ENCODE measurements at places on chromosomes 5 and 9.

DNA sequence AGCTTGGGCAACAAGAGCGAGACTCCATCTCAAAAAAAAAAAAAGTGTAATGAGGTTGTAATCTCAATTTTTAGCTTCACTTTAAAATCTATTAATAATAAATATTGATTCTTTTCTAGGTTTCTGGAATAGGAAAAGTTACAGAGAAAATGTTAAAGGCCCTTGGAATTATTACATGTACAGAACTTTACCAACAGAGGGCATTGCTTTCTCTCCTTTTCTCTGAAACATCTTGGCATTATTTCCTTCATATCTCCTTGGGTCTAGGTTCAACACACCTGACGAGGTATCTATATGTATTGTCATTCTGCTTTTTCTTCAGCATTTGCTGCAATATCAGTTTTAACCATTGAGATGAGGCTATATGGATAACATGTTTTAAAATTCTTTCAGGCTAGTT is 26.6 kb upstream of the ANKDD1B start:
- no peak for DNase-seq

GRCh38 chr5:89638871-89639270 is 755.9 kb upstream of the MEF2C start:
- no peak for DNase-seq

- DNase-seq: no peak
Observed at GRCh38 chr5:72452515-72453245, 54.5 kb downstream of the ZNF366 start.

- no peak for DNase-seq
Observed at GRCh38 chr5:158549311-158549710, 550.4 kb downstream of the EBF1 start.

DNA sequence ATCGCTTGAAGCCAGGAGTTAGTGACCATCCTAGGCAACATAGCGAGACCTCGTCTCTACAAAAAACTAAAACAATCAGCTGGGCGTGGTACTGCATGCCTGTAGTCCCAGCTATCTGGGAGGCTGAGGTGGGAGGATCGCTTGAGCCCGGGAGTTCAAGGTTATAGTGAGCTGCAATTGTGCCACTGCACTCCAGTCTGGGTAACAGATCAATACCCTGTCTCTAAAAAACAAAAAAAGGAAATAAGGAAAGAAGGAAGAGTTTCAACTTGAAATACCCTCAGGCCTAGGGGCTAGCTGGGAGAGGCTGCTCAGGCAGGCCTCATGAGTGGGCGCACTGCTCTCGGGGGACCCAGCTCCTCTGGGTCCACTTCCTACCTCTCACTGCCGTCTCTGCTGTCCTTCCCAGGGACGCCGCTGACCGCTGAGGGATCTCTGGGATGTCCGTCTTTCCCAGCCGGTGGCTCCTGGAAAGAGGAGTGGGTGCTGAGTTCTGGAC is 56.4 kb downstream of the PRRT1B start:
- no peak for DNase-seq

DNA sequence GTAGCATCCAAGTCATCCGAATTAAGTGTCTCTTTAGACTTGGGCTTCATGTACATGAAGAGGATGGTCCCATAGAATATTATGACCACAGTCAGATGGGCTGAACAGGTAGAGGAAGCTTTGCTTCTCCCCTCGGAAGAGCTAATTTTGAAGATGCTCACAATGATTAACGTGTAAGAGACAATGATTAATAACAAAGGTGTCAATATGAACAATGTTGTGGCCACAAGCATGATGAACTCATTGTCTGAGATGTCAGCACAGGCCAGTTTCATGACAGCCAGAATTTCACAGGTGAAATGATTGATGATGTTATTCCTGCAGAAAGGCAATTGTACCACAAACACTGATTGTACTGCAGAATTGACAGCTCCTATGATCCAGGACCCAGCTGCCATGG is 626 bp downstream of the OR13C2 start:
- DNase-seq: no peak

DNA sequence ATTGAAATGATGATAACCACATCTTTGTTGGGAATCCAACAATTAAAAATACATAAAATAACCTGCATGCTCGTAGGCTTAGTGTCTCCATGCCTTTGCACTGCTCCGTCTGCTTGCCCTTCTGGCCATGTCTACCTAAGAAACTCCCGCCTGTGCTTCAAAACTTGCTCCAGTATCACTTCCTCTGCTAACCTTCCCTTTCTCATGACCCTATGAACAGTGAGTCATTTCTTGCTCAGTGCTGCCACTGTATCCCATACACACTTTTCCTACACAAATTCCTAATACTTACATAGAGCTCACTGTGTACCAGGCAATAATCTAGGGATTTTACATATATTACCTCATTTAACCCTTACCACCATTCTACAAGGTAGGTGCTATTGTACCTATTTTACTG is 33.5 kb downstream of the TMEM245 start:
- DNase-seq: no peak

DNA sequence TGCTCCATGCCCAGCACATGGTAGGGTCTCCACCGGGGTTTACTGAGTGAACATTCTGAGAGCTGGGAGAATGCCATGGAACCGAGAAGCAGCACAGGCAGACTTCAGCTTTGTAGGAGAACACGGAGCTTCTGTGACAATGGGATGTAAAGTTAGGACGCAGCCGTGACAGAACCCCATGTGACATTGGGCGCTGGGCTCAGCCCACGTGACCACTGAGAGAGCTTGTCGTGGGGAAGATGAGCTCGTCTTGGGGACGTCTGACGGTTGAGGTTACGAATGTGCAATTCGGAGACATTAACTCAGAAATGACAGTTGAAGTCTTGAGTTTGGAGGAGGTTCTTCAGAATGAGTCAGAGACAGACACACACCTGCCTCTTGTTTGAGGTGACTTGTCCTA is 13.5 kb downstream of the SDHA start:
- no peak for DNase-seq

DNA sequence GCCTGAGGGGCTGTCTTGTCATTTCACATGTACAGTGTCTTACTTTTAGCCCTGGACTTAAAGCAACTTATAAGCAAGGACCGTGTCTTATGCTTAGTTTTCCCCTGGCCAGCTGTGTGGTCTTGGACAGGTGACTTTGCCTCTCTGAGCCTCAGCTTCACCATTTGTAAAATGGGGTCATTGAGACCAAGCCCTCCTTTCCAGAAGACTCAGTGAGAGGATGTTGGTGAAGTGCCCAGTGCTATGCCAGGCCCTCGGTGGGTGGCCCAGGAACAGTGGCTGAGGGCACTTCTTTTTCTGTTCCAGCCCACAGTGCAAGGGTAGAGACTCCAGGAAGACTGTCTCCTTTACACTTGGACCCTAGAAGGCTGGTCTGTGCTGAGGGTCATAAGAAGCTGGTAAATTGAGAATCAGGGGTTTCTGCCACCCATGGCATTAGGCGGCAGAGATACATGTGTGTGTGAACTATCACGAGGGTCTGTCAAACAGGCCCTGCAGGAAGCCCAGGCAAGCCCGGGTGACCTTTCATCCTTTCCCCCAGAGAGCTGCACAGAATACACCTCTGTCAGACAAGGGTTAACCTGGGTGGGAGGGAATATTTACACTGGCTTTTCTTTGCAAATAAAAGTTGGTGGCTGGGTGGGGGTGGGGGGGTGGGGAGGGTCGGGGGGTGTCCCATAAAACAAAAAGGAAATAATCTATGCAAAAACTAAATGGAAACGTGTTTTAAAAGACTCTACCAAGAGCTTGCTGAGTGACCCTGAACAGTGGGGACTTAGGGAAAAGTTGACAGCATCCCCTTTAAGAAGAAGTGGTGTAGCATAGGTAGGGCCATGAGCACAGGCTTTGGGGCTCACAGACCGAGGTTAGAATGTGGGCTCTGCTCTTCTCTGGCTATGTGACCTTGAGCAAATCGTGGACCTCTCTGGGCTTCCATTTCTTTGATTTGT is 20.4 kb upstream of the KIF12 start:
- no peak for DNase-seq

DNA sequence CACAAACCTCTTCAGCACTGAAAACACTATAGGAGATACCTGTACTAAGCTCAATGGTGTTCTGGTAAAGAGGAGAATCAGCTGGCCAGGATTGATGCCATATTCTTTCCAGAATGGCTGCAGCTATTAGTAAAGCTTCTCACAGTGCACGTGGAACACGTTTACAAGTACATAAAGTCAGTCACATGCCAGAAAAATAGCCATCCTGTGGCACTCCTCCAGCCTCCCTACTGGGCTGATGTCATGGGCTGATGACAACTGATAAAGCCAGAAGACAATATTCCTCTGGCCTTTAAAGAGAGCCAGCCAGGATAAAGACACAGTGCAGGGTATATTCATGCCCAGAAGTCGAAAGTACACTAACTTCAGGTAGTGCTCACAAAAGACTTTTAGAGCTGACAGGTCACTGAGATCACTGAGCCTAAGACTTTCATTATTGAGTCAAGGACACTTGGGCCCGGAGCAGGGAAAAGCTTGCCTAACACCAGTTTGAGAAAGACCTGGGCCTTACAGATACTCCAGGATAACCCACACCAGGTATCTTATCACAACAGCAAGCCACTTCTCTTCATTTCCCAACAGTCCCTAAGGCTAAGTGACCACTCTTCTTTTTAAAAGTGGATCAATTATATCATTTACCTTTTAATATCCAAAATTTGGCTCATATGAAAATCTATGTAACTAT is 29.4 kb downstream of the ABITRAM start:
- DNase-seq: no peak

GRCh38 chr9:7145361-7146069 is 387.7 kb downstream of the KDM4C start:
- DNase-seq: no peak

GRCh38 chr5:169595172-169595820 is 11.7 kb downstream of the SPDL1 start:
- peak; percentile 43 for DNase-seq

DNA sequence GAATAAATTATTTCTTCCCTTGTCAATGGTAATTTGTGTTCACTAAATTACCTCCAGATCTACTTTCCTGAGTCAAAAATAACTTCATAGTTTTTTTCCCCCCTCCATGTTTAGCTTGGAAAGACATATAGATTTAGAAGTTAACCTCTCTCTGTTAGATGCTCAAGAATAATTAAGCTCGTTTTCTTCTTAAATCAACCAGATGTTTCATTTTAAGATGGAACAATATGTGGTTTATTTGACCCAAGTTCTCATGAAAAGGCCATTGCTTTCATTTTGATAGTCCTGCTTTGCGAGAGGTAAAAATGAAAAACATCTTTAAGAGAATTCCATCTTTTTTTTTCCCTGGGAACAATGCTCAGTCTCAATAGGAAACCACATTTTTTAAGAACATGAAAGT is 27.7 kb upstream of the GAS1 start:
- DNase-seq: no peak

DNA sequence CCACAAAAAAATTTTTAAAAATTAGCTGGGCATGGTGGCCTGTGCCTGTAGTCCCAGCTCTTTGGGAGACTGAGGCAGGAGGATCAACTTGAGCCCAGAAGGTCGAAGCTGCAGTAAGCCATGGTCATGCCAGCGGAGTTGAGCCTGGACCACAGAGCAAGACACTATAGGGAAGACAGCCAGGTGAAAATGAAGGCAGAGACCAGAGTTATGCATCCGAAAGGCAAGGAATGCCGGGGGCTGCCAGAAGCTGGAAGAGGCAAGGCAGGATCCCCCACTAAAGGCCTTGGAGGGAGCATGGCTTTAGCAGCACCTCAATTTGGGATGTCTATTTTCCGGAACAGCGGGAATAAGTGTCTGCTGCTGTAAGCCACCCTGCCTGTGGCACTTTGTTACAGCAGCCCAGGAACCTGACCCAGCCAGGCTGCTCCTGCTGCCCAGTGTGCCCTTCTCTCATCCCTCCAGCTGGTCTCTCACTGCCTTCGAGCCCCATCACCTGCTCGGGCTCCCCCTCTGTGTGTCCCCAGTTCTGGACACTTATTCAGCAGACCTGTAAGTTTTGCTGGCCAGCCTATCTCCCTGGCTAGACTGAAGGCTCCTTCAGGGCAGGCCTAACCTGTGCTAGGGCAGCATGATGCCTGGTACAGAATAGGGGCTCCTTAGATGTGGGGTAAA is 16.8 kb upstream of the JADE2 start:
- DNase-seq: no peak

GRCh38 chr9:77587042-77587441 is 61.1 kb downstream of the GNA14 start:
- no peak for DNase-seq

DNA sequence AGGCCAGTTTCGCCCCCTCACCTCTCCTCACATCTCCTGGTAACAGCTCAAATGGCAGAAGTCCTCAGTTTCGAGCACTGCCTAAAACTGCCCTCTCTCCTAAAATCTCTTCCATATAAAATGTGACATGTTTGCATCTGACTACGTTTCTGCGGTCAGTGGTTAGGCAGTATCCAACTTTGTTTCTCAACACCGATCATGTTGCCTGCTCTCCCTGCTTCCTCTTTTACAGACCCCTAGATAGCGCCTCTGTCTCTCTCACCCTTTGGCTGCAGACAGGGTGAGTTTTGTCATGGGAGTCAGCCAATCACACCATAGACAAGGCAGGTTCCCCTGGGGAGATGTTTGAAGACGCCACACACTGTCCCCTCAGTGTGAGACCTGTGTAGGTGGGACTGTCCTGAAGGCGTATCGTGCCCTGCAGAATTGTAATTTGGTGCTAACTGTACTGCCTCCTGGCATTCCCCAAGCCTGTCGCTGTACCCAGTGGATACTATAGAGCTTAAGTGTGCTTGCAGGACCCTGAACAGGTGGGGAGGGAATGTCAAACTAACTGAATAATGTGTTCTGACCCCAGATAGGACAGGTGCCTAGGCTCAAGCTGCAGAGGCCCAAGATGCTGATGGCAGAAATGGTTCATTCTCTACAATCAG is 1.1 kb downstream of the HEXB start:
- no peak for DNase-seq

DNA sequence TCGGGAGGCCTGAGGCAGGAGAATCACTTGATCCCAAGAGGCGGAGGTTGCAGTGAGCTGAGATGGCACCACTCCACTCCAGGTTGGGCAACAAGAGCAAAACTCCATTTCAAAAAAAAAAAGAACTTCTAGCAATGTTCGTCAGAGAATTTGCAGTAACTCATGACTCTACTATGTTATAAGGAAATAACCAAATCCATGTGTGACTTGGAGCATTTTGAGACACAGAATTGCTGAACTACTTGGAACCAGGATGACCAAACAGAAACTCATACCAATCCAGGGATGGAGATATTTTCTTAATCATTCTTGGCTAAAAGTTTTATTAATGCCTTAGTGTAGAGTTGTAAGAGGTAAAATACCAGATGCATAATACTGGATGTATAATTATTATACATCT is 99.9 kb upstream of the BNC2 start:
- no peak for DNase-seq

Data from Caki2 (cell line).